ENCODE measurements at places on chromosomes 13 and 19.

GRCh38 chr13:87810920-87811344, 139.8 kb downstream of the SLITRK5 start:
- no peak for DNase-seq

DNA sequence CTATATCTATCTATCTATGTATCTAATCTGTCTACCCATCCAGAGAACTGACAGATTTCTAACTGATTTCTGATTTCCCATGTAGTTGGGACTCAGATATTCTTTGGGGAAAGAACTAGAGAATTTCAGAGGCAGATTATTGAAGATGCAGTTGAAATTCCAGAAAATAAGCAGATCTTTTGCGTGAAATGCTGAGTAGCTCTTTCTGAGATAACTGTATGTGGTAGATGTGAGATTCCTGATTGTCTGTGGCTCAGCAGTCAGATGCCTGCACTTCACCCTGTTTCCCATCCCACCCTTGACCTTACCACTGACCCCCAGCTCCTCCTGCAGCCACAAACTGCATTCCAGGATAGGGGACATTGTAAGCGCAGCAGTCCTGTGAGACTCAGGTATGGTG, 61.5 kb downstream of the DGKH start:
- DNase-seq, result no peak

- no peak for DNase-seq
These were observed 713.5 kb downstream of the DIAPH3 start for GRCh38 chr13:59450229-59450628.

DNA sequence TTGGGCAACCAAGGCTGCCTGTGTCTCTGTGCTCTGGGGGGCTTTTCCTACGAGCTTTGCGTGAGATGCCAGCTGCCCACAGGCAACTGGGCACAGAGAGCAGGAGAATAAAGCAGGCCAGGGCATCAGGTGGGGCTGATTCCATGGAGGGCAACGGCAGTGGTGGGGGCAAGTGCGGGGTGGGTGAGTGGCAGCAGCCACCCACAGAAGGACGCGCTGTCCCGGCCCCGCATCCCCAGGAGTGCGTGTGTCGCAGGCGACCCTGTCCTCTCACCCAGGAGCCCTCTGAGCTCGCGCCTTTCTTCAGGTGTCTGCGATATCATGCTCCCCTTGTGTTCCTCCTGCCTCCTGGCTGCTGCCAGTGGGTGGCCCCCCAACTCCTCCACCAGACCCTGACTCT, 67.4 kb downstream of the MCF2L start:
- DNase-seq, result no peak

- no peak for DNase-seq
These were observed 87.1 kb upstream of the FRY start for GRCh38 chr13:31944262-31945160.

DNA sequence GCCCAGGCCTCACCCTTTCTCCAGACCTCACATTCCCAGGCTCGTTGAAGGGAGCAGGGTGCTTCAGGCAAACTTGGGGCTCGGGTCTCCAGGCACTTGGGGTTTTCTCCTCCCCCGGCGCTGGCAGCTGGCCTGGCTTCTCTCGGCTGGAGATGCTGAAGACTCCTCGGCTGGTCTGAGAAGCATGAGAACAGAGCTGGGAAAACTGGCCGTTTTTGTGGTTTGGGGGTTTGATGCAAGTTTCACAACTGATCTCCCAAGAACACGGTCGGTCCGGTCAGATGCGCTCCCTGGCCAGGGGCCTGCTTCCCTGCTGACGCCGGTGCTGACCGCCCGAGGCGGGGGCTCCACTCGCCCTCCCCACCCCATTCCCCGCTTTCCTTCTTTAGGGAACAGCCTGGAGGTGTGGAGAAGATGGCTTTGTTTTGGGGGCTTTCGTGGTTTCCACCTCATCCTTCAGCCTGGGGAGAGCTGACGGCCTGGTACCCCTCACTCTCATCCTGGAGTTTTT, 35.3 kb downstream of the CEBPA start:
- DNase-seq, result no peak

DNA sequence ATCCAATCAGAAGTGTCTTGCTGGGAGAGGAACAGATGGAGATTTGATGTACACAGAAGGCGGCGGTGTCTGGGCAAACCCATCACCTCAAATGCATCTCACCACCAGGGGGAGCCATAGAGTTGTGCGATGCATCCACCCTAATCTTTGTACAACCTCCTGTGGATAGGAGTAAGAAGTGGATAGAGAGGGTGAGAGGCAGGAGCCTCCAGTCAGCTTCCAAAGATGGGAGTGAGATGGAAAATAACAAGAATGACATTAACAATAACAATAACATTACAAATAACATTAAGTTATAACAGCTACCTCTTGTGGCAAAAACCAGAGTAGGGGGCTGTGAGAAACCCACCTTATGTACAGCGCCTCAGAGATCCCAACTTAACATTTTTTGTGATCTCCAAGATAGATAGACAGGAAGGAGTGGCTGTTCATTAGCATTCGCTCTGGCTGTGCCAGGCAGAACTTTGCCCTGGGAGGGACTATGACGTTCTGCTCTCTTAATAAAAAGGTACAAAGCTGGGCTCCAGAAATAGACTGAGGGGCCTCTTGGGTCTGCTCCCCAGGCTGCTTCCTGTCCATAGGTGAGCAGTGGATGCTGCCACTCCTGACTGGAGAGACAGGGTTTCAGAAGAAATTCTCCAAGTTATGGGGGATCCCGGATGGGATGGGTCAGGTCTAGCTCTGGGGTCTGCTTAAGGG, 5.2 kb upstream of the CEACAM18 start:
- DNase-seq, result peak; percentile 38

DNA sequence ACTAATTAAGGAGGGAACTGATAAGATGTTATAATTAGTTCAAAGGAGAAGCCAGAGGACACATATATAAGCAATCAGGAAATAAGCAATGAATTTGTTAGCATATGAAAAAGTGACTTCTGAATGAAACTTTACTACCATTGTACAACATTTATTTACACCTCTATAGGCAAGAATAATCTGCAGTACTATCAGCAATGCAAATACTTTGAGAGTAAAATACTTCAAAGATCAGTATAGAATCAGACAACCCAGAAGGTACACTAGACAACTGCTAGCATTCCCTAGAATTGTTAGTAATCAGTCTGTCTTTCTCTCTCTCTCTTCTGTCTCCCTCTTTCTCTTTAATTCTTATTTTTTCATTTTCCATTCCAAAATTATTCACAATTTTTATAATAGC, 196.8 kb upstream of the ATXN8OS start:
- no peak for DNase-seq

DNA sequence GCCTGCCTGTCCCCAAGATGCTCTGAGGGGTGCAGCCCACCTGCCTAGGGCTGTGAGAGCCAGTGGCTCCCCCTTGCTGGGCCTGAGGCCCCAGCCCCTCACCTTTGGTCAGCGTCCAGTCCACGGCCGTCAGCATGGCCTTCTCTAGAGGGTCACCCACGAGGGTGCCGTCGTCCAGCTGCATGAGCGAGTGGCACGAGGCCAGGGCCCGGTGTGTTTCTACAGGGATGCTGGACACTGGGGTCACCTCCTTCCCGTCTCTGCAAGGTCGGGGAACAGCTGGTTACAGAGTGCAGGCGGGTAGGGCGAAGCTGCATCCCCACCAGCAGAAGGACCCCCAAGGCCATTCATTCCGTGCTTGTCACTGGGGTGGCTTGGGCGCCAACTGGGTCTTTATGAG, 9.0 kb downstream of the ATP13A1 start:
- no peak for DNase-seq

DNA sequence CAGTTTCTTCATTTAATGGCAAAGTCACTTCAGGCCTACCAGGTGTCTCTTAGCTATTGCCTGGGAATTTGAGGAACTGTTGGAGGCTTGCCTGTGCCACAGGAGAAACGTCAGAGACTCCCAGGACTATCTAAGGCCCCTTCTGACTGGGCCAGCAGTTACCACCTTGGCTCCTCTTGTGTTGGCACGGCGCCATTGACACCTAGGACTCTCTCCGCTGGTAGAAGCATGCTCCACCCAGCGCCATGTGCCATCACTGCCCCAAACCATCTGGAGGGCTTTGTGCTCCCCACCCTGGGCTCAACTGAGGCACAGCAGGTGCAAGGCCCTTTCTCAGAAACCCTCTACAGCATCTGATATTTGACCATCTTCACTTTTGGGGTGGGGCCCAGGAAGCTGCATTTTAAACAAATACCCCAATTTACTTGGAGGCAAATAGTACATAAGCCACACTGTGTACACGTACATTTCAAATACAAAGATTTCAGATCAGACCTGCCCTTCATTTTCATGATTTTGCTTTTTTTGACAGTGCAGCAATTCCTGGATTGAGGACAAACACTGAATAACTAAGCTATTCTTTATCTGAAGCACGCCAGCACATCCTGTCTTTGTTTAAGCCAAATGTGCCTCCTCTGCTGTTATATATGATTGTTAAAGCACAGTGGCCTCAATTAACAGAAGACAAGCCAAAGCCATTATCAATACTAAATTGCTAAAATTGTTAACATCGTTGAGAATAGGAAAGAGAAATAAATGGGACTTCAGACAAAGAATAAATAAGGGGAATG, 59.9 kb upstream of the TPP2 start:
- no peak for DNase-seq

DNA sequence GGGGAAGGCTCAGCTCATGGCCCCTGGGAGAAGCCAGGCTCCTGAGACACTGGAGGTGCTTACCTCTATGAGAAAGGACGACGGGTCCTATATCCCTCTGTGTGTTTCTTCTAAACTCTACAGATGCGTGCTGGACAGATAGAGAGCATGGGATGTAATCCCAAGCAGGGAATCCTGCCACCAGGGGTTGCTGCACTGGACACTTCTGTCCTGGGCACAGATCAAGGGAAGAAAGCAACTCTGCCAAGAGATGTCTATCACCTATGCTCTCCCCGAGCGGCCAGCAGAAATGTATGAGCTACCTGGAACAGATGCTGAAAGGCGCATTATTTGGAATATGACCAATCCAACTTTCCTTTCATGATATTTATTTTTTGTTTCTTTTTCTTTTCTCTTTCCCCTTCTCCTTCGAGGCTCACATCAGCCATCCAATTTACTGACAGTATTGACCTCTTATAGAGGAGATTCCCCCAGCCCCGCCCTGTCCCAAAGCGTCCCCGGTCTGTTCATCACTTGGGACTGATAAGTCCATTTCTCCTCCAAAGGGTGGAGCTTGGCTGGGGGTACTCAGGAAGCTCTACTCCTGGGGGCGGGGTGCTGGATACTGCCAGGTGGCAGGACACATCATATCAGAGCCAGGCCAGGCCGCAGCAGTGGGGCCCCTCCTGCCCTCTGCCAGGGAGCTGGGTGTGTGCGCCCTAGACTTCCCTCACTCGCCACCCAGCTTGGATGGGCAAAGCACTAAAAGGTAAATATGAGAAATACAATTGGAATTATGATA, 34.2 kb downstream of the TSHZ3 start:
- DNase-seq, result no peak

DNA sequence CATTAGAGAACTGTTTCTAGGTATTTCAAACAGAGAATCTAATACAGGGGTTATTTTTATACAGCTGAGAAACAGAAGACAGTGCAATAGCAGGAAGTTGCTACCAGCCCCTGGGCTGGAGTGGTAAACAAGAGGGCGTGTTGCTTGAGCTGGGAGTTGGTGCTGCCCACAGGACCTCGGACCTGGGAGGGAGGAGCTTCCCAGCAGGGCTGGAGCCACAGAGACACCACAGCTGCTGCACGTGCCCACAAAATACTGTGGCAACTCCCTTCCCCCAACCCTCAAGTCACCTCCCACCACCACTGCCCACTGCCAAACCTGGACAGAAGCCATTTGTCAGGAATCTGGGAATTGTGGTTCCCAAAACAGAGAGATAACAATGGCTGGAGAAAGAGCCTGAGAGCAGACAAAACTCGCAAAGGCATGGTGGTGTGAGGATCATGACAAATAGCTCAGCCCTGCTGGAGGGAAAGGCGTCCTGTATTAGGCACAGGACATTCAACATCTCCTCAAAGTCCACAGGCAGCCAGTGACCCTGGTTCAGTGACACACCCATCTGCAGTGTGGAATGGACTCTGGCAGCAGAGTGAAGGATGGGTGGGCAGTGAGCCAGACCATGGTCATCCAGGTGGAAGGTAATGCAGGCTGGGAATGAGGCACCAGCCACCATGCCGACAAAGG, 57.2 kb downstream of the SPATA13 start:
- DNase-seq, result no peak

GRCh38 chr19:48878196-48879024, 6.2 kb downstream of the PPP1R15A start:
- no peak for DNase-seq

DNA sequence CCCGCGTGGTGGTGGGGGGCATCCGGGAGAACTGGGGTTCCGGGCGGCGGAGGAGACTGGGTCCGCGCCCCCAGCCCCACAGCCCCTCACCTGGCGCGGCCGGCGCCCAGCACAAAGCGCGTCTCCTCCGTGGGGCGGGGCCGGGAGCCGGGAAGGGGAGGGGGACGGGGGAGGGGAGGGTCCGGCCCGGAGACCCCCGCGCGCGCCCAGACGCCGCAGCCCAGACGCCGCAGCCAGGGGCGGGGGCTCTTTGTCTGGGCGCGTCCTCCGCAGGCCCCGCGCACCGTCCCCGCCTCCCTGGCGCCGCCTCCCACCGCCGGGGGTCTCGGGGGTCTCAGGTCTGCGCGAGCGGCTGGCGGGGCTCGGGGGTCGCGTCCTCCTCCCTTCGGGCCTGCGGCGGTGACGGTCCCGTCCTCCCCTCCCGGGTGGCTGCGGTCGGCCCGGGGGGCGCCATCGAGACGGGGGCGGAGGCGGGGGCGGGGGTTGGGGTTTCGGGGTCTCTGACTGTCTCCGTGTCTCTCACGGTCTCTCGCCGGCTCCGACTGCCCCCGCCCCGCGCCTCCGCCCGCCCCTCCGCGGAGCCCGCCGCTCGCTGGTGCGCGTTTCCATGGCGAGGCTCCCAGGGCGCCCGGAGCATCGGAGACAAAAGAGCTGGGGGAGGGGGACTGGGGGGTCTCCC, at the start of gene PLPPR3:
Gene PLPPR3, minus strand, starts transcription at position 131 of the 679 bp plus-strand sequence. CDS start 396 bp downstream, outside the sequence.
- DNase-seq, result no peak

DNA sequence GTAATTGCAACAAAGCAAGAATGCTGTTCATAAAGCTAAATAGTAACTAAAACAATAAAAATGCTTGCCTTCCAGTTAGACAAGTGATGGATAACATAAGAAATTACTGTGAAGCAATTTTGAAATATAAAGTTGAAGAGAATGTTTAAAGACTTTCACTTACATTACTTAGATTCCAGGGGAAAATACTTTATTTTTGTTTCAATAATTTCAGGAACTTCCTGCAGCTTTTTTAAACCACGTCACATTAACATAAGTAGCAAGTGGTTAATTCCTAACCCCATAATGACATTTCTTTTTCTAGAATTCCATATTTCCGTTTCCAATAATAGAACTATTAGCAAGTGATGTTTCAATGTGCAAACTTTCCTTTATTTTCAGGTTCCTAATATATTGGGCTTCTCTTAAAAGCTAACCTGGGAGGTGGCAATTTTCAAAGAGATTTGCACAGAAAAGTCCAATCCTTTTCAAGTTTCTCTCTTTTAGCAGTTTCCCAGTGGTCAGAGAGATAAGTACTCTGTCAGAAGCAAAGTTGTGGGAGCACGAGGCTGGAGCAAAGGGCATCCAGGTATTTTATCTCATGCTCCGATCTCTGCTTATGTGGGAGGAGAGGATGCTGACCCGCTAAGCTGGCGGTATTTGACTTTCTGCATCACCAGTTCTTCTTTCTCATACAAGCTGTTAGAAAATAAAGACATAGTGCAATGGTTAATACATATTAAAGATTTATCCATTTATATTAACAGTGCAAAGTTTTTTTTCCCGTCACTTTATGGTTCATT, 1025.3 kb downstream of the EFNB2 start:
- no peak for DNase-seq

Data from C1 segment of cervical spinal cord (tissue), 14 donors.